Ascending aorta (tissue), 2 donors: ENCODE measurements at places on chromosomes 3 and 15. TPM values are rescaled to one million over a fixed set of nuclear protein-coding genes. Genes with fewer than 3 reads are reported as not detected.

- no peaks in the 10 kb centered on the region for H3K27me3 ChIP-seq
- DNase-seq, result no peak
- H3K4me1 ChIP-seq, result no peaks in the 10 kb centered on the region
- no peaks in the 10 kb centered on the region for H3K36me3 ChIP-seq
- H3K4me3 ChIP-seq, result no peak overlapping the region
These were observed 79.1 kb downstream of the FOXP1 start for GRCh38 chr3:71504250-71505036.

DNA sequence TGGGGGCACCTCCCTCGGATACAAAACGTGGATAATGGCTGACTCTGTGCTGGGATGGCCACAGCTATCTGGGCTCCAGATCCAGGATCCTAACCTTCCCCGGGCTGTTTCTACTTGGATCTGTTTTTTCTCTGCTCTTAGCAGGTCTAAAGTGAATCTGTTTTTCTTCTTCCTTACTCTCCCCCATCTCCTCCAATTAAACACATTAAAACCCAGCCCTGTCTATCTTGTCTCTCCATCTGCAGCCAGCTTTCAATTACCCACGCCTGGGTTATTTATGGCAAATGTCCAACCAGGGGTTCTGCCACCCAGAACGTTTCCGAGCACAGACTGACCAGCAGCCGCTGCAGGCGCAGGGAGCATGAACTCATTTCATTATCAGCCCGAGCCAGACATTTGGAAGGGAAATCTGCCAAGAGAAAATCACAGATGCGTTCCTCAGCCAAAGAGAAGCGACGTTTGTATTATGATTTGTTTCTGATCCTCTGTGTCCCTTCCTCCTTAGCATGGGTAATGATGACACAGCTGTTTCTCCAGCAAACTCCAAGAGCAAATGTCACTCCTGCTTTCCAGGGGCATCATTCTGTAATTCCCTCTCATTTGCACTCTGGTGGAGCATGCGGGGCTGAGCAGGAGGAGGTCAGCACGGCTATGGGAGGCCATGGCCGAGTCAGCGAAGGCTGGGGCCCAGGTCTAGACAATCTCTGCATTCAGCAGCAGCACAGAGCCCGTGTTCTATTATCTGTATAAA lies 42.0 kb downstream of the UMPS start:
- peaks cover 27% of the 10 kb centered on the region for H3K36me3 ChIP-seq
- H3K4me3 ChIP-seq, result no peak overlapping the region
- peaks cover 50% of the 10 kb centered on the region for H3K4me1 ChIP-seq
- H3K27me3 ChIP-seq, result no peaks in the 10 kb centered on the region

DNA sequence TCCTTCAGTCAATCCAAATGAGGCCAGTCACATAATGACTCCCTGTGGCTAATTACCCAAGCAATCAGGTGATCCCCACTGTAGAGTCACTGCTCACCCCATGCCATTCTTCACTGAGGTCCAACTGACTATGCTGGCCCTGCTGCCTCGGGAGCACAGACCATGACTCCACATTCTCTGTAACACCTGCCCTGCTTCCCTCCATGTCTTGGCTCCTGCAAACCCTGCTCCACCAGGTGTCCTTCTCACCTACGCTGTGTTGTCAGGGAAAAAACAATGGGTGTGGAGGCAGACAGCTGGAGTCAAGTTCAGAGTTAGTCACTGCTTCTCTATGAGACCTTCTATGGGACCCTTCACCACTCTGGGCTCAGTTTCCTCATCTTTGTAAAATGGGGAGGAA lies 6.1 kb upstream of the SFMBT1 start:
- no peaks in the 10 kb centered on the region for H3K27me3 ChIP-seq
- H3K27ac ChIP-seq, result no peak overlapping the region
- no peak overlapping the region for H3K4me3 ChIP-seq
- H3K4me1 ChIP-seq, result no peaks in the 10 kb centered on the region
- no peaks in the 10 kb centered on the region for H3K36me3 ChIP-seq
- no peak for DNase-seq

GRCh38 chr3:42514876-42515275 lies 12.4 kb downstream of the VIPR1 start:
- peak overlapping the region; percentile 86 for H3K27ac ChIP-seq
- H3K36me3 ChIP-seq, result no peaks in the 10 kb centered on the region
- H3K27me3 ChIP-seq, result no peaks in the 10 kb centered on the region
- H3K4me3 ChIP-seq, result no peak overlapping the region

DNA sequence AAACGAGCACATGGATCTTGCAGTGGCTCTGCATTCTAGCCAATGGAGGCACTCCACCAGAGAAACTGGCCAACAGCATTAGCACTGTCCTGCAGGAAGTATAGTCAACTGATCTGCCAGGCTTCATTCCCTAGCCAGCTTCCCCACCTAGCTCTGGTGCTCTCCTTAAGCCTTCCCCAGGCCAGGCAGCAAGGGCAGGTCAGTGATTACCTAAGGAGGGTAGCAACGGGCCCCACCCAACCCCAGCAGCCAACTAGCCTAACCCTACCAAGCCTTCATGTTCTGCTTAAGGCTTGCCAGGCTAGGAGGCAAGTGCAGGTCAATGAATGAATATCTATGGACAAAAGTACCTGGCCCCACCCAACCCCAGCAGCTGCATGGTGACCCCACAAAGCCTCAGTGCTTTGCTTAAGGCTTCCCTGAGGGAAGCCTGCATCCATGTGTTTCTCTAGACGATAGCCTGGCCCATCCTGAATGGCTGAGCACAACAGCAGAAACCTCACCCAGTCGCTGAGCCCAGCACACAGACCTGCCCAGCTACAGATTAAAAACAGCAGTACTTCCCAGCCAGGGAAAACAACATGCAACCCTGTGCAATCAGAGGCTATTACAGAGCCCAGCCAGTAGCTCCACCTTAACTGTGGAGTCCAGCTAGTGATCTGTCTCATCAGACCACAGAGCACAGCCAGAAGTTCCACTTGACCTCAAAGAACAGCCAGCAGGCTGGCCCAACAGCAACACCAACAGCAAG lies 28.5 kb downstream of the THBS1 start:
- DNase-seq, result no peak
- H3K27me3 ChIP-seq, result no peaks in the 10 kb centered on the region
- no peaks in the 10 kb centered on the region for H3K4me1 ChIP-seq

SEMA3G gene
- total RNA-seq, result 163 TPM

GRCh38 chr3:100402256-100402655 lies 917 bp downstream of the LNP1 start:
- H3K4me3 ChIP-seq, result peak overlapping the region; percentile 92
- H3K4me1 ChIP-seq, result peaks cover 26% of the 10 kb centered on the region
- H3K36me3 ChIP-seq, result no peaks in the 10 kb centered on the region
- DNase-seq, result no peak
- no peaks in the 10 kb centered on the region for H3K27me3 ChIP-seq
- H3K27ac ChIP-seq, result peak overlapping the region; percentile 91

TICRR gene
- not detected for total RNA-seq

GOLGA8T gene
- 1.4 TPM for total RNA-seq

DNA sequence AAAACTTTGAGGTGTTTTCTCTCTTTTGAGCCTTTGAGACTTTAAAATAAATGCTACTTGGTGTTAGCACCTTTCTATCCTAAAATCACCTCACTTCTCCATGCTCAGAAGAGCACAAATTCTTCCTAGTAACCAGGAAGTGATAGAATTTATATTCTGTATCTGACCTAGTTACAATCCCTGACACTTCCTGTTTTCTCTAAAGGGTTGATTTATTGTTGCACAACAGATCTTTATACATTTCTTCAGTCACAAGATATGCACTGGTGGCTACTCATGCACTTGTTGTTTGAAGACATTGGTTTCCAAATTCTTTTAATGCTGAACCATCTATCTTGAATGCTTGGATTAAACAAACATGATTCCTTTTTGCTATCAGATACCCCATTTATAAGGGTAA lies 47.2 kb upstream of the CNTN3 start:
- H3K4me3 ChIP-seq, result no peak overlapping the region
- DNase-seq, result no peak
- H3K27ac ChIP-seq, result no peak overlapping the region

GRCh38 chr15:96261575-96262034 lies 68.9 kb upstream of the NR2F2 start:
- DNase-seq, result no peak
- H3K36me3 ChIP-seq, result peaks cover 4% of the 10 kb centered on the region
- H3K27ac ChIP-seq, result no peak overlapping the region
- H3K4me3 ChIP-seq, result no peak overlapping the region
- no peaks in the 10 kb centered on the region for H3K4me1 ChIP-seq

GRCh38 chr3:99330281-99330680 lies 308.1 kb upstream of the COL8A1 start:
- H3K27ac ChIP-seq, result no peak overlapping the region
- H3K4me1 ChIP-seq, result no peaks in the 10 kb centered on the region
- H3K4me3 ChIP-seq, result no peak overlapping the region
- no peaks in the 10 kb centered on the region for H3K36me3 ChIP-seq
- no peaks in the 10 kb centered on the region for H3K27me3 ChIP-seq

HPS3 gene
- 18.9 TPM for total RNA-seq

CHDH gene
- total RNA-seq, result 0.53 TPM

DNA sequence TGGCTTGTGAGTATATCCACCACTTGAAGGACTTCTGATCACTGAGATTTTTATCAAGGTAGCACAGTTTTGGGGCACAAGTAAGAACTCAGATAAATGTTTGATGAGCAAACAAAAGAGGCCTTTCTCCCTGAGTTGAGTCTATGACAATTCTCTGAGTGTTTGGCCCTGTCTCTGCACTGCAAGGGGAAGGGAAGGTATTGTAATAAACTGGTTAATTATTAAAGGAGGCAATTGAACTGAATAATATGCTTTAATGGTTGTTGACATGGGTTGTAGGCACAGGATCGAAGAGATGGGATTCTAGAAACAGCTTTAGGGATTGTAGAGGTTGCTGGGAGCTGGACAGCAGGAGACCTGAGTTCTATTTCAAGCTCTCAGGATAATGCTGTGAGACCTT lies 95.0 kb upstream of the MRPL3 start:
- no peak overlapping the region for H3K4me3 ChIP-seq
- H3K27ac ChIP-seq, result no peak overlapping the region
- no peaks in the 10 kb centered on the region for H3K27me3 ChIP-seq

DNA sequence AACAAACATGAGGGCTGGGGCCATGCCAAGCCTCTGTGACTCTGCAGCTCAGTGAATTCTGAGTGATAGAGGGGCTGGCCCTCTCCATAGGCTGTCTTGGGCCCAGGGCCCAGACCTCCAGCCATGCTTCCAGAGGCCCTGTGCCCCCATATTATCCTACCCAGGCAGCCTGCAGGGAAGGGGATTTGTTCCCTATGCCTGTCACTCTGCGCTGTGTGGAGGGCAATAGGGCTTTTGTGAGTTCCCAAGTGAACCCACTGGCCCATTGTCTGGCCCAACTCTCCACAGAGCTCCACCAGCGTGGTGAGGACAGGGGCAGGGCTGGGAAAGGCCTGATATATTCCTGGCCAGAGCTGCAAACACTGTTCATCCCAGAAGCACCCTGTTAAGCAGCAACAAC lies 113.2 kb downstream of the EPHB1 start:
- H3K27ac ChIP-seq, result no peak overlapping the region
- H3K27me3 ChIP-seq, result no peaks in the 10 kb centered on the region
- no peaks in the 10 kb centered on the region for H3K36me3 ChIP-seq
- no peaks in the 10 kb centered on the region for H3K4me1 ChIP-seq
